ENCODE measurements at places on chromosomes 11 and 22. TPM values are rescaled to one million over a fixed set of nuclear protein-coding genes. Genes with fewer than 3 reads are reported as not detected.
A peak's percentile ranks its signal among the peaks of the same experiment; 100 is the strongest.

DNA sequence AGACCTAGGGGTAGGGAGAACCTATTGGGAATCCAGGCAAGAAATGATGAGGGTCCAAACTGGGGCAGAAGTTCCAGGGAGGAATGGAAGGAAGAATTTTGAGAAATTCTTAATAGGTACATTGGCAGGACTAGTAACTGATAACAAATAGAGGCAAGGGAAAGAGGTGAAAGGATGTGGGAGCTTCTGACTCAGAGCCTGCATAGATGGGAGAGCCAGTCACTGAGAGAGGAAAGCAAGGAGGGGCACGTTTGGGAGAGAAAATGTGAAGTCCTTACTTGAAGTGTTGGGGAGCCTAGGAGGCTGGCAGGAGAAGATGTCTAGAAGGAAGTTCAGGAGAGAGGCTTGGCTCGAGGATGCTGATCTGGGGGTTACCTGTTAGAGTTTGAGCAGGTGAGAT, 104.6 kb upstream of the NCAM1 start:
- no peak for DNase-seq

- no peak for DNase-seq
Observed at GRCh38 chr11:22554221-22554620, 71.4 kb downstream of the FANCF start.

- DNase-seq = no peak
Observed at GRCh38 chr22:45310331-45310976, 720 bp downstream of the FAM118A start.

GRCh38 chr11:8223513-8223900, 40.2 kb downstream of the LMO1 start:
- DNase-seq = no peak

DNA sequence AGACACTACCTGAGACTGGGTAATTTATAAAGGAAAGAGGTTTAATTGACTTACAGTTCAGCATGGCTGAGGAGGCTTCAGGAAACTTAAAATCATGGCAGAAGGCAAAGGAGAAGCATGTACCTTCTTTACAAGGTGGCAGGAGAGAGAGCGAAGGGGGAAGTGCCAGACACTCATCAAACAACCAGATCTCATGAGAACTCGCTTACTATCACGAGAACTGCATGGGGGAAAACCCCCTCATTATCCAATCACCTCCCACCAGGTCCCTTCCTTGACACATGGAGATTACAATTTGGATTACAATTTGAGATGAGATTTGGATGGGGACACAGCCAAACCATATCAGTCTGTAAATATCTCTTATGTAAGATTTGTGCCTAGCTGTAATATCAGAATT, 50.9 kb upstream of the ATXN10 start:
- no peak for DNase-seq

GRCh38 chr22:27100789-27101188, 443.4 kb downstream of the MIAT start:
- DNase-seq = peak; percentile 94

Gene CD248
- 14.8 TPM for polyA plus RNA-seq

- no peak for DNase-seq
Observed at GRCh38 chr22:30837531-30837930, 131.0 kb downstream of the MORC2 start.

GRCh38 chr22:45317551-45318167, 7.9 kb downstream of the FAM118A start:
- DNase-seq = peak; percentile 34

DNA sequence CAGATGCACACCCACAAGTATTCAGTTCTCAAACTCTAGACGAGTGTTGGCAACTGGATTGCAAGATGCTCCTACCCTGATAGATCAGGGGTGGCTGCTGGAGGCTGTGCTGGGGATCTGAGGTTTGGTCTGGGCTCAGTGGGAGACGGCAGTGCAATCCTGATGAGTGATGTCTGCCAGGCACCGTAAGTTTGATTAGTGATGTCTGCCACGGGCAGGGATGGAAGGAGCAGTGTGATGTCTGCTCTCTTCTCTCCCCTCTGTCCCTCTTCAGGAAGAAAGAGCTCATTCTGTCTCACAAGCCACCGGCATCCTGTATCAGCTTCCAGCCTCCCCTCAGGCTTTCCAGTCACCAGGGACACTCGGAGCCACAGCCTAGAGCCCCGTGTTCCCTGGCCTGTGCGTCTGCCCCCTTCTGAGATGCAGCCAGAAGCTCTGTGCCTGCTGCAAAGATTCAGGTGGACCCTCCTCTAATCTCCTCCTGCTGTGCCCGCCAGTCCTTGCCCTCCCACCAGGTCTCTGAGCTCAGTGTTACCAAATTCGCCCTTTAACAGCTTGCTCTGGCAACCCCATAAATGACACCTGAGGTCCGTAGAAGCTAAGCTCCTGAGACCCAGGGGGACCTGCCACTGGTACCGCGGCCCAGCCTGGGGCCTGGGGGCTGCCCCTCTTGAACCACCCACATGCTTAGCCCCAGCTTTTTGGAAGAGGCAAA, 19.9 kb downstream of the TP53I11 start:
- no peak for DNase-seq

Gene SLC17A6
- not detected for polyA plus RNA-seq

Gene CALCA
- polyA plus RNA-seq = 29.8 TPM

GRCh38 chr11:69203901-69204245, 48.1 kb downstream of the SMIM38 start:
- DNase-seq = no peak

DNA sequence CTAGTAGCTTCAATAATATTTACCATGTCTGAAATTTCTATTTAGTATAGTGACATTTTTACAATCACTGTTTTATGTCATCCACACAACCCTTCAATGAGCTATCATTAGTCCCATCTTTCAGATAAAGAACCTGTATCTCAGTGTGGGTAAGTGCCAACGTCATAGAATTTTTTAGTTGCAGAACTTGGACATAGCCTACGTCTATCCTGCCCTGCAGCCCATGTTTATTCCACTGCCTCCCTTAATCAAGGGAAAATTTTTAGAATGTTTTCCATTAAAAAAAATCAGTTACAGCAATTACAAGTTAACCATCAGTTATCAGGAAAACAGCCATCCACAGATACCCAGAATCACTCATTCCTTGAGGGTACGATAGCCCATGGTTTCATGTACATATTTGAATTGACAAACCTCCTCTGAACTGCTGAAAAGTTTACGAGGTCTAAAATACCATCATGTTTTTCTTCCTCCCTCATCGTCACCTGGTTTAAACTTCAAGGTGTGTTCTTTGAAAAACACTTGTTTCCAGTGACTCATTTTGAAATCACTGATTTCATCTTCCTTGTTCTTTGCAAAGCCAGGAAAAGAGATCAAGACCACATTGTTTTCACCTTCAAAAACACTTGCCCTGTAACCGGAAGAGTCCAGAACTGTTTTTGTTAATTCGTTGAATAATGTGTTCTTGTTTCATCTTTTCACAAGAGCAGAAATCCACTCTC, 100.9 kb downstream of the FAM76B start:
- no peak for DNase-seq

Gene USP2
- polyA plus RNA-seq = 57.6 TPM

GRCh38 chr11:82996966-82997606, 74.6 kb downstream of the RAB30 start:
- DNase-seq = no peak

Gene CST6
- 1.2 TPM for polyA plus RNA-seq

GRCh38 chr11:29606330-29607031, 410.3 kb downstream of the KCNA4 start:
- no peak for DNase-seq

Gene CRYAB
- polyA plus RNA-seq = 1,857 TPM

DNA sequence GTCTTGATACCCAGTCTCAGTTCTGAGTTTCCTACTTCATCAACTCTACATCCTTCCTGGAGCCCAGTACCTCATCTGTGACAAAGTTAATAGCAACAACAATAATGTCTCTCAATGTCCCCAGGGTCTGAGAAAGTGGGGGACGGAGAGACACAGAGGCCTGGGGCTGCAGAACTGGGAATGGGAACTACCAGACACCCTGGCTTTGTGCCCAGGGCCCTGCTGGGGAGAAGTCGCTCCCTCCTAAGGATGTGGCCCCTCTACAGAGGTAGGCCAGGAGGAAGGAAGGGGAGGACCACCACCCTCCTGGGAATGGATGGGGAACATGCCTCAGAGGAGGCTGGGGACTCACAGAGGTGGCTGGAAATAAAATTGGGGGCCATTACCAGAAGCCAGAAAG, 5.5 kb downstream of the PRG3 start:
- DNase-seq = no peak

DNA sequence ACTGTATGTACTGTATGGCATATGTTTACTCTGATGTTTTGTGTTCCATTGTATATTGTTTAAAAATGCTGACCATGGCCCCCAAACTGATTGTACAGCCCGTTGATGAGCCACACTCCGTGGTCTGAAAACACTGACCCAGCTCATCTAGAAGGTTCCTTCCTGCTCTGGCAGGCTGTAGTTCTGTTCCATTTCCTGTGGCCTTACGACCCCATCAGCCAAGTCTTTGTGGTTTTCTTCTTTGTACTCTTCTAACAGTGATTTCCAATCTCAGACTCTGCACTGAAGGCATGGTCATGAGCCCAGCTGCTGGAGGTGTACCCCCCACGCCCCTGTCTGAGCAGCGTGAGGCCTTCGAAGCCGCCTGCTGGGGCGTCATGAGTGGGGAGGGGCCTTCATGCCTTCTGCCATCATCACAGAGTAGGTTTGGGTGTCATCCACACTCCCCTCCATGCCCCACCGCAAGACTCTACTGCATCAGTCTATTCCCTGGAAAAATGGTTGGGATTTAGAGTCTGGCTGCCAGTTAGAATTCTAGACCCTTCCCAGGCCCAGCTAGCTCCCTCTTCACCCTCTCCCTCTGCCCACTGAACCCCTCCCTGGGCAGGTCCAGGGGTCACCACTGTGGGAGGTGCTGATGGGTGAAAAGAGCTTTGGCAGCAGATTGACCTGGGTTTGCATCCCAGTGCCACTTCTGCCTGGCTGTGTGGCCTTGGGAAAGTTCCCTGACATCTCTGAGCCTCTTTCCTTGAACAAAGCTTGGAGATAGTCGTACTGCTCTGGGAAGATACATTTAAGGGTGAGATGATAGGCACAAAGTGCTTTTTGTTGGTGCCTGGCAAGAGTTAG, 11.3 kb upstream of the C11orf96 start:
- peak; percentile 62 for DNase-seq

Gene CASP1
- polyA plus RNA-seq = 9.7 TPM

GRCh38 chr11:45392154-45392553, 106.0 kb upstream of the SYT13 start:
- no peak for DNase-seq

- no peak for DNase-seq
Observed at GRCh38 chr11:86784241-86784681, 16.1 kb upstream of the PRSS23 start.

GRCh38 chr22:26993886-26994285, 336.5 kb downstream of the MIAT start:
- no peak for DNase-seq

DNA sequence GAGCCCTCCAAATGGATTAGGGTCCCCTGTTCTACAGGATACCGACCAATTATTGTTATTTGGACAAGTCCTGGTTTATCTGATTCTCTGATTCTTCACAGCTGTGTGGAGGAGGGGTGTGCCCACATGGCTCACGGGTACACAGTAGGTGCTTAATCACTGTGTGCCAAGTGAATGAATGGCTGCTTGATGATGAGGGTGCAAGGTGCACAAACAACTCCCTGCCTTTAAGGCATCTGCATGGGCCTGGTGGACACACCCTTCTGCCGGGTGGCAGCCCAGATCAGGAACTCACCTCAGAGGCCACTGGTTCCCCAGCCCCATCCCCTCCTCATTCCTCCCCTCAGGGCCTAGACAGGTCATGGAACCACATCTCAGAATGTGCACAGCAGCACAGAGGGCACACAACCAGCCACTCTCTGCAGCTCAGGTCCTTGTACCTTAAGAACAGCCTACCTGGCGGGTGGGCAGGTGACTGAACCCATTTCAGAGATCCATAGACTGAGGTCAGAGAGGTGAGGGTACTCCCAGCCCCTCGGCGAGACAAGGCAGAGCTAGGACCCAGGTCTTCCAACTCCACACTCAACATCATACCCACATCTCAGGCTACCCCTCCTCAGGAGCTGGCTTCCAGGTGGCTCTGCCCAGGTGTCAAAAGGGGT, 50.3 kb downstream of the SHANK2 start:
- no peak for DNase-seq

Gene PNPLA3
- polyA plus RNA-seq = 1.2 TPM

DNA sequence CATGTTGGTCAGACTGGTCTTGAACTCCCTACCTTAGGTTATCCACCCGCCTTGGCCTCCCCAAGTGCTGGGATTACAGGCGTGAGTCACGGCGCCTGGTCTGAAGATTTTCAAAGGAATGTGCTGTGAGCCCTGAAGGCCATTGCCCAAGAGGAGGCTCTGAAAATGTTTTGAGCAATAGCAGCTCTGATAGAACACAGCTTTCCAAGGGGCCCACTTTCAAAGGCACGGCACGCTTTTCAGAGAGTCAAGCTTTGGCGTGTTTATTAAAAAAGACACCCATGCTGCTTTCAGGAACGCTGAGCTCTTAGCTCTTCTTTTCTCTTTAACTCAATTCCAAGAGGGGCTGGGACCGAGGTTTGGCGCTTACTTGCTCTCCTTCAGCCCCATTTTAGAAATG, 73.8 kb upstream of the CDON start:
- no peak for DNase-seq

- DNase-seq = no peak
Observed at GRCh38 chr11:95230810-95231126, 234 bp downstream of the SESN3 start.

Gene PDGFD
- 5.3 TPM for polyA plus RNA-seq

DNA sequence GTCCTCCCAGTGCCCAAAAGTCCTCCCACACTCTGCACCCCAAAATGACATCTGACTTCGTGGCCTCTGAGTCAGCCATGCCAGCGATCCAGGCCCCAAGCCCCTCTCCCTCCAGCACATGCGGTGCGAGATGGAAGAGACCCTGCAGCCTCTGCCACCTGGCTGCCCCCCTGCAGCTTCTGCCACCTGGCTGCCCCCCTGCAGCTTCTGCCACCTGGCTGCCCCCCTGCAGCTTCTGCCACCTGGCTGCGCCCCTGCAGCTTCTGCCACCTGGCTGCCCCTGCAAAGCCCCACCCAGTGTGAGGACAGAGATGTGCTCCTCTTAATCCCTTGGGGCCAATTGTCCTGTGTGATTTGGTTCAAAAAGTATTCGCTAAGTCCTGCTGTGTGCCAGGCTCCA, 68.0 kb downstream of the WNT7B start:
- no peak for DNase-seq

Gene SCARF2
- 5.0 TPM for polyA plus RNA-seq

Gene ACRV1
- polyA plus RNA-seq = not detected

DNA sequence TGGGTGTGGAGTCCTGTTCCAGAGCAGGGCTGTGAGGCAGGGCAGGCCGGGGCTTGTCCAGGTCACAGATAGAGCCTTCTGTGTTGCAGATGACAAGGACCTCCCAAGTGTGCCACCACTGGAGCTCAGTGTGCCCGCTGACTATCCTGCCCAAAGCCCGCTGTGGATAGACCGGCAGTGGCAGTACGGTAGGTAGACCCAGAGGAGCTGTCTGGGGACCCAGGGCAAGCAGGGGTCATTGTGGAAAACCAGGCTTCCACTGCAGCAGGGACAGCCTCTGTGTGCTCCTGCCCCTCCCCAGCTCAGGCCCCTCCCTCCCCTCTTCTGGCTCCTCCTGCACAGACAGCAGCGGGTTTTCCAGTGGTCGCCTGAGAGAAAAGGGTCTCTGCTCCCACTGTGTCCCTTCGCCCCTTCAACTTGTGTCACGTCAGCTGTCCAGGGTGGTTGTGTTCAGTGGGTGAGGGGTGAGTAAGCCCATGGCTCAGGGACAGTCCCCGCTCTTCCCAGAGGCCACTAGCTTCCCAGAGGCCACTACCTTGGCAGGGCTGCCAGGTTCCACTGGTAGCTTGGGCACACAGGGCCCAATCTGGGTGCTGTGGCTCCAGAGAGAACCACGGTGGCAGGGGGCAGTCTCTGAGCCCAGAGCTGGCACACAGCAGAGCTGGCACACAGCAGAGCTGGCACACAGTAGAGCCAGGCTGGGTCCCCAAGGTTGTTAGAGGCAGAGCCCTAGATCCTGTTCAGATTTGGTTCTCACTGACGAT, 78.4 kb downstream of the MED15 start:
- no peak for DNase-seq
